ENCODE measurements at places on chromosomes 11 and 22. TPM values are rescaled to one million over a fixed set of nuclear protein-coding genes. Genes with fewer than 3 reads are reported as not detected.

CRYBB2 gene
- total RNA-seq: not detected

PHOX2A gene
- not detected for total RNA-seq

MYEOV gene
- 2.9 TPM for total RNA-seq

MMP1 gene
- total RNA-seq: 122 TPM

TENM4 gene
- 57.3 TPM for total RNA-seq

KCNK7 gene
- total RNA-seq: 0.30 TPM

TMX2 gene
- total RNA-seq: 55.8 TPM

SCN4B gene
- total RNA-seq: 0.09 TPM

RFPL3 gene
- not detected for total RNA-seq

SLC25A45 gene
- 1.5 TPM for total RNA-seq

DBX1 gene
- not detected for total RNA-seq

OR8G5 gene
- not detected for total RNA-seq

C22orf31 gene
- total RNA-seq: not detected

SCGB2A2 gene
- total RNA-seq: not detected

PRG2 gene
- total RNA-seq: 0.09 TPM

FCHSD2 gene
- total RNA-seq: 29.7 TPM

KDM4D gene
- 0.74 TPM for total RNA-seq

UBQLNL gene
- total RNA-seq: 0.05 TPM

SYT9 gene
- 0.05 TPM for total RNA-seq

FOXRED1 gene
- 13.3 TPM for total RNA-seq

DEAF1 gene
- 22.6 TPM for total RNA-seq

SAA2 gene
- total RNA-seq: 0.30 TPM

CHRDL2 gene
- total RNA-seq: not detected

VWCE gene
- 1.6 TPM for total RNA-seq

PDGFD gene
- 0.83 TPM for total RNA-seq

PGA5 gene
- not detected for total RNA-seq

P4HA3 gene
- total RNA-seq: 116 TPM

RGL4 gene
- total RNA-seq: not detected

SYT7 gene
- total RNA-seq: 0.59 TPM

INPP5J gene
- 0.74 TPM for total RNA-seq

CRYAB gene
- total RNA-seq: 3.0 TPM

FAM180B gene
- not detected for total RNA-seq

Measured in smooth muscle cell of the umbilical artery (primary cell).